HepG2 (cell line): ENCODE measurements at places on chromosomes 6 and 20. TPM values are rescaled to one million over a fixed set of nuclear protein-coding genes. Genes with fewer than 3 reads are reported as not detected.

DNA sequence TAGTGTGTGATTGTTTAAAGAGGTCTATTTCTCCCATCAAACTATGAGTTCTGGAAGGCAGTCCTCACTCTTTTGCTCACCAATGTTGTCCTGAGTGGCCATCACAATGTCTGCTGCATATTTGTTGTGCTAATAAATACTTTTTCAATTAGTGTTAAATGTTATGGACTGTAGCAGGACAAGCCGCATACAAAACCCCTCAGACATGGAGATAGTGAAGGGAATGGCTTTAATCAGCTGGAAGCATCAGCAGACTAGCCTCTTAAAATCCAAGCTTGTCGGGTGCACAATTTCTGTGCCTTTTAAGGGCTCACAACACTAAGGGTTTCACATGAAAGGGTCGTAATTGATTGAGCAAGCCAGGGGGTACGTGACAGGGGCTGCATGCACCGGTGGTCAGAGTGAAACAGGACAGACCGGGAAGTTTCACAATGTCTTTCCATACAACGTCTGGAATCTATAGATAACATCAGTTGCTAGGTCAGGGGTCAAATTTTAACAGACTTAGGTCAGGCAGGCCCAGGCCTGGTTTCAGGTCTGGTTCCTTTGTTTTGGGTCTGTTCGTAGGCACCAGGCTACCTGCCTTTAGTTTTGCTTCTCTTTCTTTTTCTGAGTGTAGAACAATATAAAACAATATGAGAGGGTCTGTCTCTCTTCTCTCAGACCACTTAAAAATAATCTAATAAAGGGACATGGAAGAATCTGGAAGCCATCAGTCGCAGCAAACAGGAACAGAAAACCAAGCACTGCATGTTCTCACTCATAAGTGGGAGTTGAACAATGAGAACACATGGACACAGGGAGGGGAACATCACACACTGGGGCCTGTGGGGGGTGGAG is 327.6 kb upstream of the HTR1E start:
- no peak for DNase-seq

DNA sequence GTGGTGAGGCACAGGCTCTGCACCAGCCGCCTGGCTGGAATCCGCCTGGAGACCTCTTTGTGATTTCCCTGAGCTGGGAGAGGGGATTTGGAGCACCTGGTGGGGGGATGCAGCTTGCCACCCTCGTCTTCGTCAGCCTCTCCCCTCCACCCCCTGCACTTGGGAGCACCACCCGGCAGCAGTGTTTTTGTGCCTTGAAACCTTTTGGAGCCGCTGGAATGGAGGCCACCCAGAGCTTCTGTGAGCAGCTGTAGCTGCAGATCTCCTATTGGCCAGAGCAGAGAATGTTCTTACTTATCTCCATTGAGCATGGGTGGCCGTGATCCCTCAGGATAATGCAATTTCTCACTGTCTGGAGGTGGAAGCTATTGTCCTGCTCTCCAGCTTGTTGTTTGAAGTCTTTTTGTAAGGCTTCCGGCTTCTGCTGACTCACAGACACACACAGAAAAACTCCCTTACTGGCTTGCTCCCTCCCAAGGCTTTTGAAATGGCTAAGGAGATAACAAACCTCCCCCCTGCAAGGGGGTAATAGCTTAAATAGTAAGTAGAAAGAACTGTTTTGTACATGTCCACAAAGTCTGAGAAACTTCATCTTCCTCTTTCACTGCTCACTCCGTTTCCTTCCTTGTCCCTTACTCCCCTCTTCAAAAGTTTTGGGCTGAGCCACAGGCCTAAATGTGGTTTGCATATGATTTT is 271.2 kb downstream of the PRL start:
- DNase-seq, result no peak

DNA sequence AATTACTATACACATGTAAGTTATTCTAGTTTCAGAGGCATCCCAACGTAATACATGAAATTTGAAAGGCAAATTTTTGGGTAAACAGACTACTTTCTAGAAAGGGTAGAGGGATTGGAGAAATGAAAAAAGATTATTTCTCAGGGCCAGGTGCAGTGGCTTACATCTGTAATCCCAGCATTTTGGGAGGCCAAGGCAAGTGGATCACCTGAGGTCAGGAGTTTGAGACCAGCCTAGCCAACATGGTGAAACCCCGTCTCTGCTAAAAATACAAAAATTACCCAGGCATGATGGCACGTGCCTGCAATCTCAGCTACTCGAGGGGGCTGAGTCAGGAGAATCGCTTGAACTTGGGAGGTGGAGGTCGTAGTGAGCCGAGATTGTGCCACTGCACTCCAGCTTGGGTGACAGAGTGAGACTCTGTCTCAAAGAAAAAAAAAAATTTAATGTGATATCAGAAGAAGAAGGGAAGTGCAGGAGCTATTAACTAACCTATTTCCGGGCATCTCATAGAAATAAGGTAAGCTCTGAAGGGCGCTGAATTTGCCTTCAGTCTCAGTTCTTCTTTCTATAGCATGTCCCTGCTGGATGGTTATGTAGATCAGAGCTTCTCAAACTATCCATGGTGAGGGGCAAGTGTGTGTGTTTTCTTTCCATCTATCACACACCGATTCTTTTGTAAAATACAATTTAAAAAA is 100.3 kb upstream of the MTHFD1L start:
- DNase-seq, result no peak

DNA sequence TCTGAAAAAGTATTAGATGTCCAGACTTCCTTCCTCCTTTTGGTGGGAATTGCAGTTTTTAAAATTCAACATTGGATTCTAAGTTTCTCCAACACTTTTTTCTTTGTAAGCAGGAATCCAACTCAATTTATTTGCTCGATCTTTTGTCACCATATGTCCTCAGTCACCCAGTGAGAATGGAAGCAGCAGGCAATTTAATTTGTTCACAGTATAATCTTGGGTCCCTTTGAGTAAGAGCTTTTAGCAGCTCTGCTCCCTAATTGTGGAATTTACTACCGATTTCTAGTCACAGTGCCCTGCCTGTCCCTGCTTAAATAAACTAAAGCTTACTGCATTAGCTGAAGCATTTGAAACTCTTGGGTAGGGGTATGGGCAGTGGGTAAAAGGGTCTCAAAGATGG is 98.6 kb downstream of the BTBD3 start:
- no peak for DNase-seq

The TSHZ2 gene
- total RNA-seq, result not detected in 2 replicates

GRCh38 chr6:127520066-127520465 is 931 bp upstream of the MTCL3 start:
- no peak for DNase-seq

DNA sequence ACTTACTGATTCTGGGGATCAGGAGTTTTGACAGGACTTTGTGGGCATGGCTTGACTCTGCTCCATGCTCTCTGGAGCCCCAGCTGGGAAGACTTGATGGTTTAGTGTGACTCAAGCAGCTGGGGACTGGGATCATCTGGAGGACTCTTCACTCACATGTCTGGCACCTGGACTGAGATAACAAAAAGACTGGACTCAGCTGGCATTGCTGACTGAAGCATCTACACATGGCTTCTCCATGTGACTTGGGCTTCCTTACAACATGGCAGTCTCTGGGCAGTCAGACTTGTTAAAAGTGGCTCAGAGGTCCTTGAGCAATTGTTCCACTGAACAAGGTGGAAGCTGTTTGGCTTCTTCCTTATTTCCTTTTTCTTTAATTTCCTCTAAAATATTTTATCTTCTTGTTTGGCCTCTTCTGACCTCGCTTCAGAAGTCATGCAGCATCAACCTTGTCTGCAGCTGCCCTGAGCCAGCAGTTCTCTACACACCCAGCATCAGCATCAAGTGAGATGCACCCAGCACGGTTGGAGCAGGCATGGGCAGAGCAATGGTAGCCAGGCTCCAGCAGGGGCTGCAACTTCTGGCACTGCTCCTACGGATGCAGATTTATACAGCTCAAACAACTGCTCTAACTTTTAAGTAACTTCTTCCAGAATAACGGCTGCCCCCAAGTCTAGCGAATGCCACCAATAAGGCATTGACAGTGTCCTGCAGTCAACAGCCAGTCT is 5.6 kb upstream of the HM13 start:
- no peak for DNase-seq

DNA sequence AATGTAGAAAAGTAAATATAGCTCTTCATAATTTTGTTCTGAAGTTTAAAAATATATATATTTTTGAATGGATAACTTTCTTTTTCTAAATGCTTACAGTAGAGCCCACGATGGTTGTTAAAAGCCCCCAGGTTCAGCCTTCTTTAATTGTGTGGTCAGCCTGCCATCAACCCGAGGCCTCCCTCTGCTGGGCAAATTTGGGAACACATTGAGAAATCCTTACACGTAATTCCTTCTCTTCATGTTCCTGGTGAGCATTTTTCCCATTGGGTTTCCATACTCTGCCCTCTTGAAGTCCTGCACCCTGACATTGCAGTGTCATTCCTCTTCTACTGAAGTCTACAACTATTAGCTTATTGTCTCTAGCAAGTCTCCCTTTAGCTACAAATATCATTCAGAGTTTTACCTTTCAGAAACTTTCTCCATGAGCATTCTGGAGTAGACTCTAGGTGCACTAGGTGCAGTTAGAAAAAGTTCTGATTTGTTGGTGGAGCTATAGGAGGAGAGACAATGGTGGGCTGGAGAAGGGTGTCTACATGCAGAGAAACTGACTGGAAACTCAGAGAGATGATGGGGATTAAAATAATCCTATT is 40.6 kb downstream of the TRIM38 start:
- peak; percentile 63 for DNase-seq

- DNase-seq, result no peak
These were observed 282.1 kb upstream of the PRDM1 start for GRCh38 chr6:105804000-105804399.

The PRDM13 gene
- total RNA-seq, result not detected in 2 replicates

DNA sequence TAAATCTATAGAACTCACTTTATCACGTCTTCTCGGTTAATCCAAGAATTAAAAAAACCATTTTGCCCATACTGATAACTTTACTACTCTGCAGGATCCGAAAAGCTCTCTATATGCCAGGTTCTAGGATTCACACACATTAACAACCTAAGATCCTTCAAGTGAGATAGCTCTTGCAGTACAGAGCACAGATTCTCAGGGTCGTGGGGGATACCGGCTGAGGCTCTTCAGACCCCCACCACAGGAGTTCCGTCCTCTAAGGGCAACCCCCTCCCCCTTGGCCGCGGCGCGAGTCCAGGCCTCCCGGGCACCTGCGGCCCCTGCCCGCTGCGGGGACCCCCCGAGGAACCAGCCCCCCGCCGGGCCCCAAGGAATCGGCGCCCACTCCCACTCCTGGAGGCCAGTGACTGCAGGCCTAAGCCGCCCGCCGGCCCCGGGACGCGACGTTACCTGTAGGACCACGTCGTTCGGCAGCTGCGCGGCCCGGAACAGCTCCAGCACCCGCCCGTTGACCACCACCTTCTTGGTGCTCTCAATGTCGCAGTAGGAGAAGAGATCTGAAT is 892 bp downstream of the REPS1 start:
- no peak for DNase-seq

The CGA gene
- not detected in 2 replicates for total RNA-seq

- DNase-seq, result no peak
These were observed 16.4 kb downstream of the CASS4 start for GRCh38 chr20:56428410-56428809.

The WFDC2 gene
- total RNA-seq, result not detected in 2 replicates

The F13A1 gene
- total RNA-seq, result not detected in 2 replicates

- peak; percentile 74 for DNase-seq
These were observed 116.0 kb upstream of the CITED2 start for GRCh38 chr6:139490482-139490881.

GRCh38 chr6:31737315-31737990 is 1.1 kb upstream of the CLIC1 start:
- DNase-seq, result peak; percentile 99

DNA sequence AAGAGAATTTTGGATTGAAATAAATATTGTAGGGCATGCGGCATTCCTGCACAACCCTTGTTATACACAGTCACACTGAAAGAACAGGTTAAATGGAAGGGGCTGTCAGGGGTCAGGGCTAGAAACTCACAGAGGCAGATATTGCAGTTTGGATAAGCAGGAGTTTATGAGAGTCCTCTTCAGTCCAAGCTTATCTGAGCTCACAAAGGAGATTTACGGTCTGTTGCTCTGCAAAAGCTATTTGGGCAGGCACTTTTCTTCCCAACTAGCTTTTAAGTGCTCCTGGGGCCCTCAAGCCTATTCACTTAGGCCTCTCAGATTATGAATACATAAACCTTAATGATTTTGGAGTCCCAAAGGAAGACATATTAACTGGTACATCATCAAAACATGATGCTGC is 156.2 kb downstream of the SOX4 start:
- no peak for DNase-seq

GRCh38 chr6:11563793-11564192 is 26.2 kb downstream of the TMEM170B start:
- no peak for DNase-seq

DNA sequence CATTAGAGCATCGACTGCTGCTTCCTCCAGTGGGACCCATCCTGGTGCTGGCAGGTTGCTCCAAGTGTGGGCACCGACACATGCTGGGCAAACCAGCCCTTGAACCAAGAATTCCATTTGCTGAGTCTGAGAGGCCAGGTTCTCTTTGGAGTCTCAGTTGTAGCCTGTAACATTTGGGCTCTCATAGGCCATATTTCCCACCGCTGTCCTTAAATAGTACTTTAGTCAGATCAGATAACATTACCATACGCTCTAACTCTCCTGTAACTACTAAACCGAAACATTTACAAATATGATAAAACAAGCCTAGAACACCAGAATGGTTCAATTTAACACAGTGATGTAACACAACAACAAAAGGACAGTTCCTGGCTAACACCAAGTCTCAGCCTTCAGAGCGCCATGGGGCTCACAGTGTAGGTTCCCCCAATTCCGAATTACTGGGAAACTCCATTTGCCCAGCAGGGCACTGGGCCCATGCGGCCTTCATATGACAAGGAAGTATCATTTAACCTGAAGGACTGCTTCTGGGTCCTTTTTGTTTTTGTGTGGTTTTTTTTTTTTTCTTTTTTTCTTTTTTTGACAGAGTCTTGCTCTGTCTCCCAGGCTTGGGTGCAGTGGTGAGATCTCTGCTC is 28.4 kb upstream of the CD93 start:
- no peak for DNase-seq

The CD24 gene
- 11.3 and 13.6 TPM in 2 replicates for total RNA-seq

DNA sequence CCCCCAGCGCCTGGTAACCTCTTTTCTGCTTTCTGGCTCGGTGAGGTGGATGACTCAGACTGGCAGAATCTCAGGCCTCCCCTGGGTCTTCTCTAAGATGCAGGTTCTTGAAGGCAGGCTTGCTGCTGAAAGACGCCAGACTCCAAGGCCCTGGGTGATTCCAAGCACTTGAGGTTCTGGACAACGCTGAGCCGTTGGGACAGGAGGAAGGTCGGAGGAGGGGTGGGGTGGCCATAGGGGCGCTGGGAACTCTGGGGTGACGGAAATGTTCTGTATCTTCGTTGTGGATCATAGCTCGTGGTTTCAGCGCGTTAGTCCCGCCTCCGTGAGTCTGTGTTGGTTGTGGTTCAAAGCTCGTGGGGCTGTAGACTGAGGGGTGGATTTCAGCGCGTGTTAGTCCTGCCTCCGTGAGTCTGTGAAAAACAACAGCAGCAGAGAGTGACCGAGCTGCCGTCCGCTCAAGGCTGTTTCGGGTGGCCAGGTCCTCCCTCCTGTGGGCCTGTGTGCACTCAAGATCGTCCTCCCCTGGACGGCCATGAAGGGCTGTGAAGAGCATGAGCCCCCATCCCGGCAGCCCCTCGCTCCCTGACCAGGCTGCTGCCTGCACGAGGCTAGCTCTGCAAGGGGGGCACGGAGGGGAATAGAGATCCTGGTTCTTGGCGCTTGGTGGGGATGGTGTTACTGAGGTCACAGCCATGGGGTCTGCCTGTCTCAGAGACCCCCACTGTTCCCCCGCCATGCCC is 7.7 kb downstream of the NTSR1 start:
- DNase-seq, result no peak

The ACTL10 gene
- not detected in 2 replicates for total RNA-seq

GRCh38 chr6:26157251-26158075 is 70.2 kb downstream of the HFE start:
- DNase-seq, result peak; percentile 100
